Urothelium cell line (cell line): ENCODE measurements at places on chromosomes 4 and X.

GRCh38 chrX:22758807-22759481 is 240.8 kb upstream of the DDX53 start:
- no peak for DNase-seq

GRCh38 chr4:120418146-120418545 is 351.5 kb upstream of the MAD2L1 start:
- DNase-seq: no peak

- DNase-seq: no peak
These were observed 178.5 kb downstream of the NHS start for GRCh38 chrX:17553469-17553868.

DNA sequence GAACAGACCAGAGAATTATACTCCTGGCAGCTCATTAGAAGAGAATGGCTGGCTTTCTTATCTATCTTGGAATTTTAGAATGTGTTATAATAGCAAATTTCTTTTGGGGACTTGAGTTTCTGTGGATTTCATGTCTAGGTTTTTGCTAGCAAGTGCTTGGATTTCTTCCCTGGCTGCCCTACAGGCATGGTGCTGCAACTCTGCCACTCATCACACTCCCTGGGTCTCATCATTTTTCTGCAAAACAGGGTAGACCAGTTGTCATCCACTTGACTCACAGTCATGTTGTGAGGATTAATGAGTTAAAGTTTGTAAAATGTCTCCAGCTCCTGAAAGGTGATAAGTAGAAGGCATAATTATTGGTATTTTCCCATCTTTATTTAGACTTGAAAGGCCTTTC is 60.7 kb upstream of the LCORL start:
- no peak for DNase-seq
